Progenitor cell of endocrine pancreas (in vitro differentiated cells): ENCODE measurements at places on chromosomes 2 and 18. TPM values are rescaled to one million over a fixed set of nuclear protein-coding genes. Genes with fewer than 3 reads are reported as not detected.
A peak's percentile ranks its signal among the peaks of the same experiment; 100 is the strongest.

- no peak for DNase-seq
- H3K4me1 ChIP-seq, result peaks cover 9% of the 10 kb centered on the region
- no peaks in the 10 kb centered on the region for H3K36me3 ChIP-seq
- H3K27ac ChIP-seq, result no peak overlapping the region
- no peak overlapping the region for H3K4me3 ChIP-seq
- no peaks in the 10 kb centered on the region for H3K27me3 ChIP-seq
Observed at GRCh38 chr2:212949786-212950185, 201.6 kb downstream of the IKZF2 start.

GRCh38 chr18:75582406-75582821 is 154.9 kb upstream of the SMIM21 start:
- no peak for DNase-seq
- H3K27ac ChIP-seq, result no peak overlapping the region
- H3K36me3 ChIP-seq, result no peaks in the 10 kb centered on the region

GRCh38 chr2:7887441-7887840 is 794.4 kb upstream of the ID2 start:
- H3K27me3 ChIP-seq, result peaks cover 9% of the 10 kb centered on the region
- H3K27ac ChIP-seq, result no peak overlapping the region
- H3K4me1 ChIP-seq, result no peaks in the 10 kb centered on the region
- DNase-seq, result no peak
- H3K36me3 ChIP-seq, result no peaks in the 10 kb centered on the region
- H3K4me3 ChIP-seq, result no peak overlapping the region

DNA sequence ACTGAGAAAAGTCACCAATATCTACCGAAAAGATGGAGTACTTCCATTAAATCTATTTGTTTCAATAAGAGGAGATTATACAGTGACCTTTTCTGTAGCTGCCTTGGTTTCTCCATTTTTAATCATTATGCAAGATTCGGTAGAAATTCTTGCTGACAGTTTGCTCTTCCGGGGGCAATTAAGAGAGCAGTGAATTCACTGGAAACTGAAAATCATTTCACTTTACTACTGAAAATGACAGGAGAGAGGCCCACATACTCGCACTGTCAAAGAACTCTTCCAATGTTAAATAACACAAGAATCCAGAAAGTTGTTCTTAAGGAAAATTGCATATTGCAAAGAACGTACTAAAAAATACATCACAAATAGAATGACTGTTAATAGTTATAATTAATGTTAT is 699.3 kb downstream of the CBLN2 start:
- no peak overlapping the region for H3K27ac ChIP-seq
- H3K4me3 ChIP-seq, result no peak overlapping the region
- no peaks in the 10 kb centered on the region for H3K4me1 ChIP-seq
- no peaks in the 10 kb centered on the region for H3K27me3 ChIP-seq
- H3K36me3 ChIP-seq, result peaks cover 4% of the 10 kb centered on the region

DNA sequence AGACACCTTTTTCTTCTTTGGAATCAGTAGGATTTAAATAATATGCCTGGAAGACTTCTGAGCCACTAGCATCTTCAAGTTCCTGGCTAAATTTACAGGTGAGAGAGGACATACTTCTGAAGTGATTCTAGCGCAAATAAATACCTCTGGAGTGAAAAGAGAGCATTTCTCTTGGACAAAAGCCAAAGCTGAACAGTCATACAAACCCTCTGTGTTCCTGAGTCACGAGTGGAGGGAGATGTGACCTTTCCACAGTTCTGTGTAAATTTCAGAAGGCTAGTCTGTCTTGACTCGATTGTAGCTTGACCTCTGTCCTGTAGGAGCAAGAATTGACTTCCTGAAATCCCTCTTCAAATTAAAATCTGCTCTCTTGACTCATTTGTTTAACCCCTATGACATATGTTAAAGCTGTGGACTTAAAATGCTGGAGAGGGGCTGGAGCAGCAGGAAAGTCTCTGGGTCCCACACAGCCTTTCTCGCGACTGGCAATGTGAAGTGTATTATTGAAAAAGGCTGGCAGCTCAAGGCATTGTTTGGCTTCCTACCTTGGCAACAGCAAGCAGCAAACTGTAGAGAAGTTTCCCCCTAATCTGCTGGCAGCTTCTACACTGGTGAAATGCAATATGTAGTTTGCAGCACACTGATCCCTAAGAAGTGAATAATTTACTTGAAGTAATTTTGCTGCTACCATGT is 79.6 kb upstream of the GCFC2 start:
- H3K27me3 ChIP-seq, result no peaks in the 10 kb centered on the region
- H3K4me3 ChIP-seq, result no peak overlapping the region
- no peaks in the 10 kb centered on the region for H3K36me3 ChIP-seq
- no peak for DNase-seq
- peaks cover 13% of the 10 kb centered on the region for H3K4me1 ChIP-seq

DNA sequence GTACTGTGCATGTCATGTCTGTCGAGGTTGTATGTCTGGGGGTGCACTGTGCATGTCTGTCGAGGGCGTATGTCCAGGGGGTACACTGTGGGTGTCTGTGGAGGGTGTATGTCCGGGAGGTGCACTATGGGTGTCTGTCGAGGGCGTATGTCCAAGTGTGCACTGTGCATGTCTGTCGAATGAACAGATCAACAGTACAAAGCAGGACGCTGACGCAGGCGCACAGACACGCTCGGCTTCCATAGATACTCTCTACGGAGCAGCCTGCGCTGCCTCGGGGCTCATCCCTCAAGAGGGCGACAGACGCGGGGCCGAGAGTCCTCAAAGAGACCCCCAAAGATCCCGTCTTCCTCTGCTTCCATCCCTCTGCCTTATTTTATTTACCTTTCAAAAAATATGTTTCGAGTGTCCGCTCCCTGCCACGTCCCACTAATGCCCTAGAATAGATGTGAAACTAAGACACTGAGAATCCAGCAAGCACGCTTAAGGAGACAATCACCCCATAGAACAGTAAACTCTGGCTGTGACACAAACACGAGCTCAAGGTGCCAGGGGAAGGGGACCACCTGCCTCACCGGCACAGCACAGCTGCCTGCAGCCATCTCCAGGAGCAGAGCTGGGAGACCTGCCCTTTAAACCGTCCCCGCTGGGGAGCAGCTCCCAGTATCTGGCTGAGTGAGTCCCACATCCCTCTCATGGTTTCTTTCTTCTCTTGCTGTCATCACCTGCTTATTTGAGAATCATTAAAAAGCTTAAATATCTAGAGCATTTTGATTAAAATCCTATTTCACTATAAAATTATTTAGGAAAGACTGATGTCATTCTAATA is 250.5 kb upstream of the MYT1L start:
- no peaks in the 10 kb centered on the region for H3K4me1 ChIP-seq
- H3K4me3 ChIP-seq, result no peak overlapping the region
- DNase-seq, result no peak
- H3K27ac ChIP-seq, result no peak overlapping the region

DNA sequence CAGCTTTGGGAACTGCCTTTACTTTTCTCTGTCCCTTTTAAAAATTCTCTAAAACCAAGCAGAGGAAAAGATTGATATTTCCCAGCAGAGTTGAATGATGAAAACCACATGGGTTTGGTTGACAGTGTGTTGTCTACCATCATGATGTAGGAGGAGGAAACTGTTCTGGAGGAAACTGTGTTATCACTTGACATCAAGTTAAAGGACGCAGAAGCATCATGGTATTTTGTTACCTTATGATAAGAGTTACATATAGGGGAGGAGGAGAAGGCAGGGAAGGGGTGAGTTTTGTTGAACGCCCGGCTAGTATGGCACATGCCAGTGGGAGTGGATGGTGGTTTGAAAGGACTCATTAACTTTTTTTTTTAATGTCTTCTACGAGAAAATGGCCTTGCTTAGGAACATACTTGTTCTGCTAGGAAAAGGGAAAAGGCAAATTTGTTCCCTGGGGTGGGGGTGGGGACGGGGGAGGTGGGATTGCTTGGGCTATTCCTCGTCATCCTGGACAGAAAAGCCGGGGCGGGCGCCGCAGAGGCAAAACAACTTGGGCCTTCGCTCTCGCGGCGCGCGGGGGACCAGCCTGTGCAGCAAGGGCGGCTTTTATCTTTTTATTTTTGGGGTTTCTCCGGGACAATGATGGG is 766 bp downstream of the TMEM17 start:
- peaks cover 4% of the 10 kb centered on the region for H3K36me3 ChIP-seq
- H3K4me3 ChIP-seq, result peak overlapping the region; percentile 88

DNA sequence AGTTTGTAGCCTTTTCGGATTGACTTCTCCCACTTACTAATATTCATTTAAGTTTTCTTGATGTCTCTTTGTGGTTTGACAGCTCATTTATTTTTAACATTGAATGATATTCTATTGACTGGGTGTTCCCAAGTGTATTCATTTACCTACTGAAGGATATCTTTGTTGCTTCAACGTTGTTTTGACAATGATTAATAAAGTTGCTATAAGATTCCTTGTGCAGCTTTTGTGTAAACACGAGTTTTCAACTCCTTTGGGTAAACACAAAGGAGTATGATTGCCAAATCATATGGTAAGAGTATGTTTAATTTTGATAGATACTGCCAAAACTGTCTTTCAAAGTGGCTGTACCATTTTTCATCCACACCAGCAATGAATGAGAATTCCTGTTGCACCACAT is 1200.9 kb downstream of the DSC3 start:
- no peak overlapping the region for H3K4me3 ChIP-seq
- H3K27me3 ChIP-seq, result no peaks in the 10 kb centered on the region
- H3K27ac ChIP-seq, result no peak overlapping the region
- no peak for DNase-seq

- H3K4me3 ChIP-seq, result no peak overlapping the region
- H3K27ac ChIP-seq, result no peak overlapping the region
- DNase-seq, result no peak
- H3K27me3 ChIP-seq, result peaks cover 12% of the 10 kb centered on the region
- H3K36me3 ChIP-seq, result no peaks in the 10 kb centered on the region
- no peaks in the 10 kb centered on the region for H3K4me1 ChIP-seq
Observed at GRCh38 chr2:37189452-37190153, 1.1 kb upstream of the SULT6B1 start.

DNA sequence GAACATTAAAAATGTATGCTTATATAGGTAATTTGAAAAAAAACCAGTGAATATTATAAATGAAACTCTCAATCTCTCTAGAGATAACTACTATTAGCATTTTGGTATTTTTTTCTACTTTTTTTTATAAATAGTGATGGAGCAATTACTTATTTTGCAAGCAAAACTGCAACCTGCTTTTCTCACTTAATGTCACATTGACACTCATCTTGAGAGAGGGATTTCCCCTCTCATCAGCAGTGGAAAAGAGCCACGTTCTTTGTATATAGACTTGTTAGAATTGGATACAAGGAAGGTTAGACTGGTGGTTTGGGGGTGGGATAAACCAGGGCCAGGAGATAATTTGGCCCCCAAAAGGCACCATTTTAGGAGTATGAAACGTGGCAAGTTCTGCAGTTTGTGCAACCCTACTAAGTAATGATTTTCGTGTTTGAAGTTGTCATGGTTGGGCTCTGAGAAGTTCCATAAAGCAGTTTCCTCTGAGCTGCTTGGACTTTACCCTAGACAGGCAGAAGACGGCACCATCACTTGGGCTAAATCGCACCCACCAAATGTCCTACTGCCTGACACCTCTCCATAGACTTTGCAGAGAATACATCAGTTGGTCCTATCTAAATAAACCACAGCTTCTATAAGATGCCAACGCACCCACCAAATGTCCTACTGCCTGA is 194.0 kb downstream of the ACTR3 start:
- peaks cover 5% of the 10 kb centered on the region for H3K4me1 ChIP-seq
- no peaks in the 10 kb centered on the region for H3K27me3 ChIP-seq
- H3K36me3 ChIP-seq, result no peaks in the 10 kb centered on the region
- DNase-seq, result no peak

DNA sequence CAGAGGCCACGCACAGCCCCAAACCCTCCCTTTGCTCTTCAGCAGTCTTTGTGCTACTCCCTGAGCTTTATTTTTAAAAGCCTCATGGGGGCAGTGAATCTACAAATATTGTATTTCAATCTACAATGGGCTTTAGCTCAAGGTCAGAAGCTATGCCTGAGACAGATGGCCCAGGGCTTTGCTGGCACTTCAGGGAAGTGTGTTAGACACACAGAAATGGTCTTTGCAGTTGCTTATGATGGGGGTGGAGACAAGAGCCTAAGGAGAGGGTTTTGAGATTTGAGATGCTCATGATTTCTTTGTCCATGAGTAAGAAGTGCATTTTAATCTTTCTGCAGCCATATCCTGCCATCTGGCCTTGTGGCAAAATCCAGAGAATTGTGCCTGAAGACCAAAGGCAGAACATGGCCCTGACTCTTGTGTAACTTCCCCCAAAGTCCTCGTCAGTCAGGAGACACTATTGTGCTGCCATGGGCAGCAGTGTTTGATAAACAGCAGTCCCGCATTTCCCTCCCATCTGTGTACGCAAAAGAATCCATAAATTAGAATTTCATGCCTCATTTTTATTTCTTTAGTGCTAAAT is 92.6 kb downstream of the VAPA start:
- H3K36me3 ChIP-seq, result no peaks in the 10 kb centered on the region
- peaks cover 3% of the 10 kb centered on the region for H3K27me3 ChIP-seq
- H3K4me3 ChIP-seq, result no peak overlapping the region
- no peak for DNase-seq
- H3K4me1 ChIP-seq, result peaks cover 1% of the 10 kb centered on the region
- no peak overlapping the region for H3K27ac ChIP-seq

DNA sequence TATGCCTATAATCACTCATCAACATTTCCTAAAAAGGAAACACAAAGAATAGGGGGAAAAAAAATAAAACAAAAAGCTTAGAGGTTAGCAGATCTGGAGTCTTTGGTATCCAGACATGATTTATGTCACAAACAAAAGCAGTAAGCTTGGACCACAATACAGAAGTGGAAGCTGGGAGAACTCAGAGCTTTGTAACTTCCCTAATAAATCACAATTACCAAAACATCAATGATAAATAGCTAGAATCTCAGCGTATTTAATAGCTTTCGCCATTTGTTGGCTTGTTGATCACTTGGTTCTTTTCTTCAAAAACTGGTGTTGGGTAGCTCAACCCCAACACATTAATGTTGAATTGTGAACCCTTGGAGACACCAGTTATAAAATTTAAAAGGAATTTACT is 392.5 kb downstream of the IRS1 start:
- no peak for DNase-seq
- H3K27ac ChIP-seq, result no peak overlapping the region
- peaks cover 7% of the 10 kb centered on the region for H3K4me1 ChIP-seq

GRCh38 chr2:57760381-57760801 is 286.2 kb upstream of the VRK2 start:
- H3K4me1 ChIP-seq, result peaks cover 4% of the 10 kb centered on the region
- no peaks in the 10 kb centered on the region for H3K36me3 ChIP-seq
- H3K4me3 ChIP-seq, result peak overlapping the region; percentile 55

DNA sequence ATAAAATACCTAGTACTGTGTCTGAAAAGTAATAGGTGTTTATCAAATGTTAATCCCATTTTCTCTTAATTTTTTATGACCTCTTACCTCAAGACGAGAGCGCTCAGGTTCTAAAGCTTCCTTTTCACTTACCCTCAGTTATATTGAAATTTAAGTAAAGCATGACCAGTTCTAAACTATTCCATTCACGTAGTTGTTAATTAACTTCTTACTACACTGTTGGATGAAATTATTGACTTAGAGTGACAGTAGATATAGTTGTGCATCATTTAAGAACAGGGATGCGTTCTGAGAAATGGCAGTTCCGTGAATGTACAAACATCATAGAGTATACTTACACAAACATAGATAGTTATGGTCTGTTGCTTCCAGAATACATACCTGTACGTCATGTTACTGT is 20.1 kb upstream of the HTR2B start:
- no peak overlapping the region for H3K4me3 ChIP-seq
- peaks cover 25% of the 10 kb centered on the region for H3K36me3 ChIP-seq
- H3K4me1 ChIP-seq, result no peaks in the 10 kb centered on the region
- no peak for DNase-seq
- H3K27ac ChIP-seq, result no peak overlapping the region

Gene COL4A3
- 0.09 and 0.34 TPM in 2 replicates for total RNA-seq

Gene ASB1
- 42.3 and 46.8 TPM in 2 replicates for total RNA-seq

Gene NRP2
- 6.3 and 14.3 TPM in 2 replicates for total RNA-seq

Gene IGFBP5
- total RNA-seq, result 73.9 and 75.3 TPM in 2 replicates
